ENCODE measurements at places on chromosomes 5 and 9.

DNA sequence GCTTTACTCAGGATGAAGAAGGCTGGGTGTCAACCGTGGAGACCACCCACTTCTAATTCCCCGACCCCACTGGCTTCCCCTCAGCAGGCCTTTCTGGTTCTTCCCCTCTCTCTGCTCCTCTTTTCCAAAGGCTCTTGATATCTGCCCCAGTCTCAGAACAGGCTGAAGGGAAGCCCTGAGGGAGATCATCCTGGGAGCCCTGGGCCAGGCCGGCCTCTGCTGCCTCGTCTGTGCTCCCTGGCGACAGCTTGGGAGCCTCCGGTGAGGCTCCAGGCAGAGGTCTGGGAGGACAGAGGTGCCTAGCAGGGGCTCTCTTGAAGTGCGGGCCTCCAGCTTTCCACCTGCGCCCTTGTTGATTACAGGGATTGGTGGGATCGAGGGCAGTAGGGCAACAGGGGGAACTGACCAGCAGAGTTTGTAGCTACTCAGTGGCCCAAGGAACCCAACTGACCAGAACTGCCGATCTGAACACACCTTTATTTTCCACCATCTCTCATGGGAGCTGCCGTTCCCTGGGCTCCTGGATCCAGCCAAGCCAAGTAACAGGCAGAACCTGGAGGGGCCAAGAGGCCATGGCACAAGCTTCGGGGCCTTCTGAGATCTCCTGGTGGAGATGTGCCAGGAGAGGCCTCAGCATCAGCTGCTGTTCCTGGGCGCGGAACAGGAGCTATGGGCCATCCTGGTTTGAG is 198.5 kb downstream of the CACNA1B start:
- DNase-seq = no peak

DNA sequence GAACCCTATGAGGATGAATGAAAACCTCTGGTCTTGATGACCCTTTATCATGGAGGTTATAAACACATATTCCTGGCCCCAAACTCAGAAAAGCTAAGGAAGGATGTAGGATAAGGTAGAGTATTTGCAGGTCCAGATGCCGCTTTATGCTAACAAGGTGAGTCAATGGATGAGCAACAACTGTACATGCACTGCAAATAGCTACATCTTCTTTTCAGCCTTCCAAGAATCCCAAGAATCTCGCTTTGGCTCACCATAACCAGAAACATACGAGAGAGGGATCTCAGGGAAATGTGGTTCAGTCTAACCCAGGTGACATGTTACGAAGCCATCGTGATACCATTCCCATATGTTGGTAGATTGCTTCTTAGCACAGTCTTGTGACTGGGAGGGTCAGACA is 152.3 kb upstream of the ANKH start:
- DNase-seq = no peak

DNA sequence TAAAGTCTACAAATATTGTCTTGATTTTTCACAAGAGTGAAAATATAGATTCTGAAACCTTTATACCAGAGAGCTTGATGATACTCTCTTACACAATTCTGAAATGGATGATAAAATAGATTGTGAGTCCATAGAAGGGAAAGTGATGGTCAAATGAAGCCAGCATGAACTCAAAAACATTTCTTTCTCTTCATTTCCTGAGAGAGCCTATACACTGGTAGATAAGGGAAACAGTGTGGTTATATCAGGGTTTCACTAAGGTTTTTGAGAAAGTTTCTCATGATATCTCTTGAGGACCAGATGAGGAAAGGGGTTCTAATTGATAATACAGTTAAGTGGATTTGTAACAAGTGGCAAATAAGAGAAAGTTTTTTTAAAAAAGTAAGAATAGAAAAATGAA is 254.1 kb downstream of the PJA2 start:
- DNase-seq = no peak

DNA sequence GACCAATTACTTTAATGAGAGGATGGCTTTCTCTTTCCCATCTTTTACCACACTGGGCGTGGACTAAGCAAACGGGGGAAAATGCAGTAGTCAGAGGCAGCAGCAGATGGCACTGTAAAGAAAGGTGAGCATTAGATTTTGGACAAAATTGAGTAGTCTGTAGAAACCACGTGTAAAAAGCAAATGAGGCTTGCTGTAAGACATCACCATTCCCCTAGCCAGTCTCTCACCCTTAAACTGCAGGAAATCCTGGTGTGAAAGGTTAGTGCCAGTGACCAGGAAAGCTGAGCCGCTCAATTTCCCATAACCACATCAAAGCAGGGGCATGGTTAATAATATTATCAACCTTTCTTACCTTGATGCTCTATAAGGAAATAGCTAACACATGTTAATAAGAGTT is 31.8 kb downstream of the SPATA31C2 start:
- peak; percentile 33 for DNase-seq

GRCh38 chr5:137022043-137022442 is 477.1 kb downstream of the SPOCK1 start:
- peak; percentile 82 for DNase-seq

DNA sequence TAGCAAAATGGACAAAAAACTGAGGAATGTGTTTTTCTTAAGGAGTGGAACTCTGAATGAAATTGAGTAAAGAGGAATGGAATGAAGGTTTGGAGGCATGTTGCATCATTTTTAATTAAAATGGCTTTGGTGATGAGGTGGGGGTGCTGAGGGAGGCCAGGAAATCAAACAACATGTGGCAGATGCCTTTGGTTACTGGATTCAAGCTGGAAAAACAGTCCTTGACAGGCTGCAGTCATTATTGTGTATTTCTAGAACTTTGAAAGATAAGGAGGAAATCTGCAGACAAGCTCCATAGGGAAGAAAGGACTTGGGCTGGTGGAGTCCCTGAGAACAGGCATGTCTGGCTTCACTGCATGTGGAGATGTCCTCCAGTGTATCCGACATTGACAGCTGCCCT is 203.5 kb upstream of the HAPLN1 start:
- DNase-seq = no peak

GRCh38 chr9:127555840-127556820 is 55.9 kb upstream of the STXBP1 start:
- DNase-seq = no peak
